ENCODE measurements at places on chromosomes 2 and 18. TPM values are rescaled to one million over a fixed set of nuclear protein-coding genes. Genes with fewer than 3 reads are reported as not detected.

DNA sequence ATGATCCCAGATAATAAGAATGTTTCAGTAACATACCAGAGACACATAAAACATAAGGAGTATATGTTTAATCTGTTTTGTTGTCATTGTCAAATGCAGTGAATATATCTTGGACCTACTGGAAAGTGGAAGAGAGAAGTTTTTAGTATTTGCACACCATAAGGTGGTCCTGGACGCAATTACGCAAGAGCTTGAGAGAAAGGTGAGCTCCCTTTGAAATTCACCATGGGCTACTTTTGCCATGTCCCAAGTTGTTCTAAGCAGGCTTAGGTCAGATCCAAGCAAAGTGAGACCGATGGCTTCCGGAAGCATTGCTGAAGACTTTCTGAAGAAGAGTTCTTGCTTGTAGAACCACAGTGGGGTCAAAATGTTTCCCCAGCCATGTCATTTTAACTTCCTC is 30.8 kb upstream of the RPL37A start:
- H3K4me3 ChIP-seq, result no peak overlapping the region
- H3K4me1 ChIP-seq, result peaks cover 6% of the 10 kb centered on the region
- DNase-seq, result no peak
- H3K36me3 ChIP-seq, result peaks cover 28% of the 10 kb centered on the region

CNOT9 gene
- total RNA-seq, result 42.9 TPM

DNA sequence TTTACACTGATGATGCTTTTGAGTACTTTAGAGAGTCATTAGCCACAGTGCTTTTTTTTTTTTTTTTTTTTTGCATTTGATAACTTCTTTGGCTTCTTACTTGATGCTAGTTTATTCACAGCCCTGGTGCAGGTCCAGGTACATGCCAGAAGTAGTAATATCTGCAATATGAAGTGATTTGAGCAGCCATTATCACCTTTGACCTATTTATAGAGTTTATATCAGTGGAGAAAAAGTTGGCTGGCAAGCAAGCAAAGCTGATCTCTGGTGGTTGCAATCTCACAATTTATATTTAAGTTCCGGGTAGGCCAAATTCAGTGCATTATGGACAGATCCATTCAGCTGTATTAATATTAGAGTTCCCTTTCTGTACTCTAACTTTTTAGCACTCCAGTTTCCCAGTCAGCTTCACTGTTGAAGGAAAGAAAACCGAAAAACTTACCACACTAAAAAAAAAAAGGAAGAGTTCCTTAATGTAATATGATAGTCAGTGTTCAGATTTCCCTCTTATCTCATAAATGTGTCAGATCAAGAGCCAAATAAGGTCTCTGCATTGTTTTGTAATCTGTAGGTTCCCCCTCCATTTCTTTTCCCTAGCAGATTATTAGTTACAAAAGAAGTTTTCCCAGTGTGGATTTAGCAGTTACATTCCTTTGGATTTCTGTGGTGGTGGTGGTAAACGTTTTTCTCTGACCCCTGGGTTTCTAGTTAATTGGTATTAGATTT is 78.6 kb downstream of the HAUS1 start:
- no peak overlapping the region for H3K27ac ChIP-seq
- H3K27me3 ChIP-seq, result no peaks in the 10 kb centered on the region
- H3K36me3 ChIP-seq, result peaks cover 5% of the 10 kb centered on the region
- DNase-seq, result no peak
- H3K4me3 ChIP-seq, result no peak overlapping the region

- H3K27me3 ChIP-seq, result no peaks in the 10 kb centered on the region
- no peak for DNase-seq
- H3K36me3 ChIP-seq, result no peaks in the 10 kb centered on the region
- H3K4me3 ChIP-seq, result no peak overlapping the region
Measured at GRCh38 chr2:109409321-109410038, 204.3 kb downstream of the SEPTIN10 start.

EFR3B gene
- 5.3 TPM for total RNA-seq

DNA sequence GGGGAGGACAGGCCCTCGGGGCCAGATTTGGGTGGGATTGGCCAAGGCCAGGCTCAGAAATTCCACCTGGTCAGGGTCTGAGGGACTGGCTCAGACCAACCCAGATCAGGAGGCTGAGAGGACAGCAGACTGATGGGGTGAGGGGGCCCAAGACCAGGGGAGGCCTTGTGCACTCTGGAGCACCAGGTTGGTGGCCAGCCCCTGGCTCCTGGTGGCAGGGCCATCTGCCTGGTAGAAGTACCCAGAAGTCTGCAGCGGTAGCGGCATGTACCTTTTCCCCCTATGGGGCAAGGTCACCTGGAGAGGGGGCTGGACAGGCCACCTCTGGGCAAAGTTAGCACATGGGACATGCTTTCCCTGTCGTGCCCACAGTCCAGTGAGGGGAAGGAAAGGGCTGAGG is 21.2 kb upstream of the ODC1 start:
- no peak for DNase-seq
- H3K4me1 ChIP-seq, result no peaks in the 10 kb centered on the region
- no peaks in the 10 kb centered on the region for H3K36me3 ChIP-seq

DNA sequence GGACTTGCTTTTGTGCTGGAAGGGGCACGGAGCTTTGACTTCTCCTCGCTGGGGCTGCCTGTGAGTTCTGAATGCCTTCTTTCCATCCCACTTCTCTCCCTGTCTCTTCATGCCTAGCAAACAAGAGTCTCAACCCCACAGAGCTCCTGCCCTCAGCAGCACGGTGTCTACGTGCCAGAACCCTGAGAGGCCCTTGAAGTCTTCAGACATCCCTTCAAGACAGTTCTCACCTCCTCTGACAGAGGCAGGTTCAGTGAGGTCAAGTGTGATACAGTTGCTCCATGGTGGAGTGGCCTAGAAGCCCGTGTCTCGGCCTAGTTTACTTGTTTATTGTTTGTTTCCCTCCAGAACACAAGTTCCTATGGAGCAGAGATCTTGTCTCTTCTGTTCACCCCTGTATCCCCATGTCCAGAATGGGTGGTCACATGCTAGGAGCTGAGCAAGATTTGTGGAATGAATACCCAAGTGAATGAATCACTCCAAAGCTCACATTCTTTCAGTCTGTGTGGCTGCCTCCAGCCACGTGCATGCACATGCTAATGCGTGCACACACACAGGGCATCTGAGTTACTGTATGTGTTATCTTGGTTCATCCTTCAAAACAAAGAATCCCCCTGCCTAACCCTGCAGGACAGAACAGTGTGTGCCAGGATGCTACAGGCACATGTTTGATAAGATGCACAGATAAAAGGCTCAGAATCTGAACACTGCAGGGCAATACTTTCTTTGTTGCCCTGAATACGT is 391.6 kb downstream of the NBAS start:
- H3K4me1 ChIP-seq, result peaks cover 30% of the 10 kb centered on the region
- H3K27ac ChIP-seq, result peak overlapping the region; percentile 82
